ENCODE measurements at places on chromosomes 13 and 19. TPM values are rescaled to one million over a fixed set of nuclear protein-coding genes. Genes with fewer than 3 reads are reported as not detected.

DNA sequence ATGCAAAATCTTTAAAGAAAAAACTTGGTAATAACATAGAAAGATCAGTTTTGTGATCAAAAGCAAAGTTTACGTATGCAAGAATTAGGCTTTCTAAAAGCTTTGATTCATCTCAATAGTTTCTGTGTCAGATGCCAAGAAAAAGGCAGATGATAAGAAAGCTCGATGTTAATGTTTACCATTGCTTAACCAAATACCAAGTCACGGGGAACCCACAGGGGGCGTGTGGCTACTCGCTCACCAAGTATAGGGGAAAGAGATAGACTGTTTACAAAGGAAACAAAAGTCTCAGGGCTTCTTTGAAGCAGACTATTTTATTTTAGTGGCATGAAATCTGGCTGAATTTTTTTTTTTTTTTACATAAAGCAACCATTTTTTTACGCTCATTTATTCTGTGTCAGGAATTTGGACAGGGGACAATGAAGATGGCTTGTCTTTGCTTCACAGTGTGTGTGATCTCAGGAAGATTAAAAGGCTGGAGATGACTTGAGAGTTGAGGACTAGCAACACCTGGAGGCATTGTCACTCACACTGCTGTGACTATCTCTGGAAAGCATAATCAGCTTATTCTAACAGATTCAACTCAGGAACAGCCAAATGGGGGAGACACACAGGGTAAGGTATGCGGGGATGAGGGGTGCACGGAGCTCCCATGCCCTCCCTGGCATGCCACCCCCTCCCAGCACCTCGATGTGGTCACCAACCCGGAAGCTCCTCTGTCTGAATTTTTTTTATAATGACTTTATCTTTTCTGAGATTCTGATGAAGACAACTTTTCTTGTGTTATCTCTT lies 24.9 kb downstream of the RCBTB1 start:
- DNase-seq, result no peak

GRCh38 chr13:75178436-75178835 lies 303.5 kb downstream of the TBC1D4 start:
- no peak for DNase-seq

- no peak for DNase-seq
These were observed 3.4 kb downstream of the PLIN5 start for GRCh38 chr19:4531562-4532165.

DNA sequence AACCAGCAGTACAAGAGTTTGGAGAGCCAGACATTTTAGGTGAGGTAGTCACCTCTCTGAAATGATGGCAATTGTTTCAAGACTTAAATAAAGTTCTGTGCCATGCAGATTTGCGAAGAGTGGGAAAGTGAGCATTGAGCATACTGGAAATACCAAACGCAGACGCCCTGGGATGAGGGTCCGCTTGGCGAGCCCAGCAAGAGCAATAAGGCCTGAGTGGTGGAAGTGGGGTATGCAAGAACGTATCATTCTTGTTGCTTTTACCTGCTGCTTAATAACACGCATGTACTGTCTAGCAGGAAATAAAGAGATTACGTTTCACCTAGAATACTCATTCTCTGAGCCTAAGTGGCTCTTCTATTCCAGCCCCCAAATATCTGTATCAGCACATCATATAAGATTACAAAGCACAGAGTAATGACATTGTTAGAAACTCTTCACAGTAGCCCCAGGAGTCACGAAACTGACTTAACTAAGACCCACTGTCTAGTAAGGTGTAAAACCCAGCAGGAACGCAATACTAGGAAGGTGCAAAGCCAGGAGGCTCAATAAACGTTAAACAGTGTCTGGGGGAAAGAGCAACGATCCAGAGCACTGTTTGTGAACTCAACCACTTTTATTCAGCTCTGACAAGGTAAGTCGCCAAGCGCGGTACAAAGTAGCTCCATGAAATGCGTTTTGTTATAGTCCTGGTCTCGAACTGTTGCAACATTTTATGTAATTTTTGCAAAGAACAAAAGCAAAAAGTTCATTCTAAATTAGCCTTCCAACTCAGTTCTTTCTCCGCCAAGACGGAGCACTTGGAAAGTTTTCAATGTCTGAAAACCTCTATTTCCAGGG lies 1.2 kb downstream of the RCBTB2 start:
- peak; percentile 26 for DNase-seq

DNA sequence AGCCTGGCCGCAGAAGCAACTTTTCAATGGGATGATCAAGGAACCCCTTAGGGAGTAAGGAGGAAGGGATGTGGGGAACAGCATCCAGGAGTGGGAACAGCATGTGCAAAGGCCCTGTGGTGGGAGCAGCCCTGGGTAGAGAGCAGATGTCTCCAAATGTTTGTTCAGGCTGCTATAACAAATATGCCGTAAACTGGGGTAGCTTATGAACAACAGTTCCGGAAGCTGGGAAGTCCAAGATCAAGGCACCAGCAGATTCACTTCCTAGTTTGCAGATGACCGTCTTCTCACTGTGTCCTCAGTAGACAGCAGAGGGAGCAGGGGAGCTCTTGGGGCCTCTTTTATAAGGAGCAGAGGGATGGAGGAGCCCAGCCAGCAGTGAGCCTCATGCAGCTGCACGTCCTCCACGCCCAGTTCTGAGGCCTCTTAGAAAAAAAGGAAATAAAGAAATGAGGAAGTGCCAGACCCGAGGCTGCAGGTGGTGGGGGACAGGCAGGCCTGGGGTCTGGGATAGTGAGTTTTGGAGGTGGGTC lies 4.2 kb upstream of the LRRC25 start:
- DNase-seq, result no peak

- DNase-seq, result no peak
These were observed 144.8 kb downstream of the FLT1 start for GRCh38 chr13:28349907-28350654.

GRCh38 chr13:108426893-108427292 lies 157.4 kb downstream of the TNFSF13B start:
- no peak for DNase-seq

- DNase-seq, result no peak
These were observed 14.8 kb downstream of the LYPD3 start for GRCh38 chr19:43450545-43450997.

- DNase-seq, result no peak
These were observed 14.9 kb downstream of the STK11 start for GRCh38 chr19:1220477-1220930.

DNA sequence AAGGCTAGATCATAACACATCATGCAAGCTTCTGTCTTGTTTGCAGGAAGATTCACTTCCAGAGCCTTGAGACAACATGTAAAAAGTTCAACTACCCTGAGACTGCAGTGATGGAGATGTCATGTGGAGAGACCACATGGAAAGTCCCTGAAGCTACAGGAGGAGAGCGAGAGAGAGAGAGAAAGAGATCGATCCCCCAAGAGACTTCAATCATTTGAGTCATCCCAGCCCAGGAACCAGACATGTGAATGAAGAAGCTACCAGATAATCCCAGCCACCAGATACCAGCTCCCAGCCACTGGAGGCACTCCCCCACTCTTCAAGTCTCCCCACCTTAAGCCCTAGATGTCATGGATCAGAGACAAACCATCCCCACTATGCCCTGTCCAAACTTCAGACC lies 10.7 kb upstream of the EVI5L start:
- DNase-seq, result no peak

- DNase-seq, result no peak
These were observed 238.0 kb downstream of the LHFPL6 start for GRCh38 chr13:39364947-39365468.

The ONECUT3 gene
- not detected for total RNA-seq

The ATP5F1D gene
- 114 TPM for total RNA-seq

The CYP4F3 gene
- total RNA-seq, result not detected

The PLPP2 gene
- total RNA-seq, result not detected

The OVOL3 gene
- total RNA-seq, result not detected

The FFAR3 gene
- not detected for total RNA-seq

The ZNF134 gene
- total RNA-seq, result 25.7 TPM

The DEDD2 gene
- 62.9 TPM for total RNA-seq

All from naive thymus-derived CD4-positive, alpha-beta T cell (primary cell).